ENCODE measurements at places on chromosomes 7 and 10.
A peak's percentile ranks its signal among the peaks of the same experiment; 100 is the strongest.

DNA sequence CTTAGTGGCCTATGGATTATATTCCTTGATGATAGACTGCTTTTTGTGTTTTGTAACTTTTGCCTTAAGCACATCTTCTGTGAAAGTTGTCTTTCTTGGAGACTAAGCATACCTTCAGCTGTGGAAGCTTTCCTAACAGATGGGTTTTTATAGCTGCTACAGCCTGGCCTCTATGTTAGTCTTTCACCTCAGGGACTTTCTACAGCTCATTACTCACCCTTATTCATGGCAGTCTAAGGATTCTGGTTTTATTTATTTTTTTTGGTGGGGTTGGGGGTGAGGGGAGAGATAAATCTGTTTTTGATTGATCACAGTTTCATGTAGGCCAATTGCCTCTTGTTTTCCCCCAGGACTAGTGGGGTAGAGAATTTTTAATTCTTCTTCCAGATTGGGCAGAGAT lies 219.9 kb downstream of the DKK1 start:
- no peak for DNase-seq

DNA sequence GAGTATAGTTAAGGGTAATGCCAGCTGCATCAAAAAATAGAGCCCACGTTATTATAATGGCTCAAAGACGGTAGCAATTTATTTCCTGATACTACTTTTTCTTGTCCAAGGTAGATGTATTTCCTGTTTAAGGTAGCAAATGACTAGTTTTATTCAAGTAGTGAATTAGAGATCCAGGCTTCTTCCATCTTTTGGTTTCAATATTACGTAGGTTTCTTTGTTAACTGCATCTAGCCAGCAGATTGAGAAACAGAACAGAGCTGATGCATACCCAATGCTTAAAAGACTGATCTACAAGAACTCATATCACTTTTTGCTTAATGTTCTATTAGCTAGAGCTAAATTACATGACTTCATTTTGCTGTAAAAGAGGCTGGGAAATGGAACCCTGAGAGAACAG lies 992.1 kb downstream of the NRG3 start:
- no peak for DNase-seq

DNA sequence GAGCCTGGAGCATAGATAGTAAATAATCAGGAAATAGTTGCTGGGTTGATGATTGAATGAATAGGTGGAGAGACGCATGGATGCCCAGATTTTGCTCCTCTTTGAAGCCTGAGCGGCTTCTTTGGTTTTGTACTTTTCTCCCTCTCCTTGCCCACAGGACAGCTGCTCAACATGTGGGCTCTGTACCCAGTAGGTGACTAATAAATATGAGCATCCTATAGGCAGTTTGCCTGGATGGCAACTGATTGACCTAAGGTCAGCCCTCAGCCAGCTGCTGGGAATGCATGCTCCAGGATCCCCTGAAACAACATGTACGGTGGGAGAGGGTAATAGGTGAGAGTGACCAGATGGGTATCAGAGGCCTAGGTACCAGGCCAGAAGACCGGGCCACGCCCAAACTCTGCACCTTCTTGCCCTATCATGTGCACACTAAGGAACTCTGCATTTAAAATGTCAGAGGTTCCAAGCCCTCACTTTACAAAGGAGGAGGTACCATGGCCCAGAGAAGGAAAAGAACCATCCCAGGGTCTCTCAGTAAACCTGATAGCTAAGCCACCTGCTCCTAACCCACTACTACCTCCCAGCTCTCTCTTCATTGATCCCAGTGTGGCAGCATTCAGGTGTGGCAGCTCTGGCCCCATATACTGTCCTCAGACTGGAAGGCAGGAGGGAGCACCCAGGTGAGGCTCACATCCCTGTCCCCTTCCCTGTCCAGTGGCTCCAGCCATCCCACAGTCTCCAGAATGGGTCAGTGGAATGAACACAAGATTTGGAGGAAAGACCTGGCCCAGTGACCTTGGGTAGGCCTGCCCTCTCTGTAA lies 2.7 kb upstream of the ZCCHC24 start:
- no peak for DNase-seq

GRCh38 chr10:42971251-42971599 lies 105.6 kb upstream of the RET start:
- DNase-seq, result no peak

DNA sequence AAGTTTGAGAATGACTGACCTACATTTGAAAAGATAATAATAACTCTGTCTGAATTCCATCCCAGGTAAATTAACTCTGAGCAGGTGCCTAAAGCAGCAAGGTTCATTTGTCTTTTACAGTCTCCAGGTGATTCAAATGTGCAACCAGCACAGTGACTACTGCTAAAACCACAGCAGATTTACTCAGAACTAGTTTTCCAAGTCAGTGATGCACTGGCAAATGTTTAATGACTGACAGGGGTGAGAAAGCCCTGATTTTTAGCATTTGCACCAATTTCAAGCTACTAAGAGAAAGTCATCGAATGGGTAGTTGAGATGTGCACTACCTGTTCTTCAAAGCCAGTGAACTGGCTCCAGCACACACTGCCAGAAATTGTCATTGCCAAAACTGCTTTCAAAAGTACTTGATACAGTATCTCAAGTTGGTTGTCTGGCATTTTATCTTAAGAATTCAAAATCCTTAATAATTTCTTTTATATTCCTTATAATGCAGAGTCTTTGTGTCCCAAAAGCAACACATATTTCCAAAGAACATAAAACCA lies 60.3 kb downstream of the ATOH7 start:
- no peak for DNase-seq

- DNase-seq, result no peak
Measured at GRCh38 chr10:586151-586550, 103.3 kb downstream of the DIP2C start.

DNA sequence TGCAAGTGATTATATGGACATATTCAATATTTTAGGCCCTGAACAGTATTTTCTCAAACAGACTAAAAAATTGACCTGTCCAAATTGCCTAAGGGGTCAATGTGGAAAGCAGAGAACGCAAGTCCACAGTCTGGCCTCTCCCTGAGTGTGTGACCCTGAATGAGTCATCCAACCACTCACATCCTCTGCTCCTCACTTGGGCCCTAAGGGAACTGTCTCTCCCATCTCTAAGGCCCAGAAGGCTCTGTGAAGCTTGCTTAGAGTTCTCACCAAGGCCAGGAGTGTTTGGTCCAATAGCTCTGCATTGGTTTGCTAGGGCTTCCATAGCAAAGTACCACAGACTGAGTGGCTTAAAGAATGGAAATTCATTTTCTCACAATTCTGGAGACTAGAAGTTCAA lies 155.1 kb downstream of the LSM5 start:
- peak; percentile 54 for DNase-seq

GRCh38 chr10:57905861-57906260 lies 361.8 kb downstream of the IPMK start:
- DNase-seq, result no peak

DNA sequence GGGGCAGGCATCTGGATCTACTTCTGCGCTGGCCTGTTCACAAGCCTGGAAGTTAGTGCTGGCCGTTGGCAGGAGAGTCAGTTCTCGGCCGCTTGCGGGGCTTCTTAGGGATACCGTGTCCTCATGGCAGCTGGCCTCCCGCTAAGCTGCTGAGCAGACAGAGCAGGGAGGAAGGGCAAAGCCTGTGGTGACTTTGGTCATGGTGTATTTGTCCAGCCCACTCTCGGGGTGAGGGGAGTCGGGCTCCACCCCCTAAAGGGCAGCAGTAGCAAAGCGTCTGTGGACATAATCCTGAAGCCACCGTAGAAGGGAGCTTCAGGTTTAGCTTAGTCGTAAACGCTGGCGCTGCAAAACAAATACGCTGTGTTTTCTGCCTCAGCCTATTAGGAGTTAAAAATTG lies 12.2 kb downstream of the UBE3C start:
- no peak for DNase-seq

GRCh38 chr10:44517635-44518034 lies 132.7 kb upstream of the CXCL12 start:
- no peak for DNase-seq

Measured in H54 (cell line).